ENCODE measurements at places on chromosomes 12 and 14.
A peak's percentile ranks its signal among the peaks of the same experiment; 100 is the strongest.

GRCh38 chr14:24806061-24806678 lies 172.2 kb upstream of the GZMB start:
- H3K27me3 ChIP-seq, result peaks cover 41% of the 10 kb centered on the region
- H3K36me3 ChIP-seq, result no peaks in the 10 kb centered on the region
- no peak overlapping the region for H3K4me3 ChIP-seq
- H3K27ac ChIP-seq, result no peak overlapping the region
- no peaks in the 10 kb centered on the region for H3K4me1 ChIP-seq
- no peak for DNase-seq

GRCh38 chr14:55746558-55746957 lies 166.6 kb downstream of the KTN1 start:
- no peak overlapping the region for H3K4me3 ChIP-seq
- no peak for DNase-seq
- H3K27ac ChIP-seq, result no peak overlapping the region
- H3K27me3 ChIP-seq, result no peaks in the 10 kb centered on the region
- H3K36me3 ChIP-seq, result no peaks in the 10 kb centered on the region
- H3K4me1 ChIP-seq, result peaks cover 9% of the 10 kb centered on the region

DNA sequence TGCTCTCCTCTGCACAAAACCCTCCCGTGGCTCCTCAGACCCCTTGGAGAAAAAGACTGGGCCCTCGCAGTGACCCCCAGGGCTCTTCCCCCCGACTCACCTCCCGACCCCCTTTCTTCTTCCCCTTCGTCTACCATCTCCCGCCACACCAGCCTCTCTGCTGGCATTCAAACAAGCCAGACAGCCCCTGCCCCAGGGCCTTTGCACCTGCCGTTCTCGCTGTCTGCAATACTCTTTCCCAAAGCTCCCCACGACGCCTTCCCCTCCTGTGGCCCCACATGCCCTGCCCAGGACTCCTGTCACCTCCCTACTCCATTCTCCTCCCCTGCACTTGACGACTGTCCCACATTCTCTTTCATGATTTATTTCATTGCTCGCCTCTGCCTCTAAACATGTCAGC lies 115.7 kb downstream of the PHETA1 start:
- peaks cover 5% of the 10 kb centered on the region for H3K4me1 ChIP-seq
- H3K27ac ChIP-seq, result no peak overlapping the region

DNA sequence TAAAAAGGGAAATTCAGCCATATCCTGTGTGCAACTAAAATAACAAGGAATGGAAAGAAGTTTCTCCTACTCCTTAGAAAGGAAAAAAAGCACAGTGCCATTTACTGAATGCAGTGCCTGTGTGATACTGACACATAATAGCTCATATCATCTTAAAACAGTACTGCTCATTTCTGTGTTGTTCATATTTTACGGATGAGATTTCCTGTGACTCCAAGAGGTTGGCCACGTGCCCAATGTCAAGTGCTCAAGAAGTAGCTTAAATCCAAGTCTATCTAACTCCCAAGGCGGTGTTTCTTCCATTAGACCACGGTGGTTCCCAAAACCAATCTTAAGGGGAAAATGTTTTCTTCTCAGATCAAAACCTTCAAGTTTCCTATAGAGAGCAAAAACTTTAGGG lies 20.0 kb downstream of the MAP3K9 start:
- DNase-seq, result no peak
- H3K27ac ChIP-seq, result peak overlapping the region; percentile 100
- H3K27me3 ChIP-seq, result no peaks in the 10 kb centered on the region
- no peak overlapping the region for H3K4me3 ChIP-seq
- peaks cover 88% of the 10 kb centered on the region for H3K36me3 ChIP-seq
- H3K4me1 ChIP-seq, result peaks cover 55% of the 10 kb centered on the region

- no peaks in the 10 kb centered on the region for H3K27me3 ChIP-seq
- no peak overlapping the region for H3K4me3 ChIP-seq
- H3K36me3 ChIP-seq, result no peaks in the 10 kb centered on the region
- H3K27ac ChIP-seq, result no peak overlapping the region
Observed at GRCh38 chr12:14886271-14886670, 617 bp upstream of the MGP start.

DNA sequence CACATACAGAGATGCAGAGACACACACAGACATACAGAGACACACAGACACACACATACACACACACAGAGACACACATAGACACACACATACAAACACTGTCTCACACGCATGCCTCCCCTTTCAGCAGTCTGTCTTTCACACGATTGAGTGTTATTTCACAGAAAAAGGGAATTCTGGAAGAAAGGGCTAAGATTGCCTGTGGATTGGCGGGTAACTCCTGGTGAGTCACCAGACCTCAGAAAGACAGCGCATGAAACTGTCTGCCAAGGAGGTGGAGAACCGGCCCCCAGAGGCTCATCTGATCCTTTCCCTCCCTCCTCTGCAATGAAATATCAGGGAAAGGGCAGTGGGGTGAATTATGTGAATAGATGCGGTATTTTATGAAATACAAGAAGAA lies 127.2 kb upstream of the GSC start:
- no peaks in the 10 kb centered on the region for H3K36me3 ChIP-seq
- no peaks in the 10 kb centered on the region for H3K4me1 ChIP-seq
- H3K27me3 ChIP-seq, result no peaks in the 10 kb centered on the region
